ENCODE measurements at places on chromosomes 7 and 10.

- H3K4me3 ChIP-seq: no peak overlapping the region
- H3K27ac ChIP-seq: no peak overlapping the region
- H3K27me3 ChIP-seq: no peaks in the 10 kb centered on the region
- no peak for DNase-seq
- H3K36me3 ChIP-seq: peaks cover 67% of the 10 kb centered on the region
- H3K4me1 ChIP-seq: no peaks in the 10 kb centered on the region
These were observed 59.2 kb downstream of the ANLN start for GRCh38 chr7:36448781-36449379.

- DNase-seq: no peak
- H3K27me3 ChIP-seq: peaks cover 1% of the 10 kb centered on the region
- no peaks in the 10 kb centered on the region for H3K4me1 ChIP-seq
These were observed 41.1 kb downstream of the SUGCT start for GRCh38 chr7:40175725-40176510.

GRCh38 chr10:86726677-86726999 is 29.8 kb upstream of the BMPR1A start:
- H3K27me3 ChIP-seq: peaks cover 8% of the 10 kb centered on the region
- peaks cover 10% of the 10 kb centered on the region for H3K4me1 ChIP-seq
- no peaks in the 10 kb centered on the region for H3K36me3 ChIP-seq
- DNase-seq: no peak
- no peak overlapping the region for H3K4me3 ChIP-seq

GRCh38 chr7:43750016-43750887 is 8.2 kb upstream of the BLVRA start:
- H3K36me3 ChIP-seq: no peaks in the 10 kb centered on the region
- peak overlapping the region; percentile 25 for H3K27ac ChIP-seq
- peaks cover 3% of the 10 kb centered on the region for H3K27me3 ChIP-seq

- DNase-seq: no peak
- H3K4me1 ChIP-seq: no peaks in the 10 kb centered on the region
- no peak overlapping the region for H3K4me3 ChIP-seq
- H3K36me3 ChIP-seq: no peaks in the 10 kb centered on the region
- H3K27ac ChIP-seq: no peak overlapping the region
- no peaks in the 10 kb centered on the region for H3K27me3 ChIP-seq
These were observed 169.0 kb upstream of the KIAA1217 start for GRCh38 chr10:24039897-24040296.

DNA sequence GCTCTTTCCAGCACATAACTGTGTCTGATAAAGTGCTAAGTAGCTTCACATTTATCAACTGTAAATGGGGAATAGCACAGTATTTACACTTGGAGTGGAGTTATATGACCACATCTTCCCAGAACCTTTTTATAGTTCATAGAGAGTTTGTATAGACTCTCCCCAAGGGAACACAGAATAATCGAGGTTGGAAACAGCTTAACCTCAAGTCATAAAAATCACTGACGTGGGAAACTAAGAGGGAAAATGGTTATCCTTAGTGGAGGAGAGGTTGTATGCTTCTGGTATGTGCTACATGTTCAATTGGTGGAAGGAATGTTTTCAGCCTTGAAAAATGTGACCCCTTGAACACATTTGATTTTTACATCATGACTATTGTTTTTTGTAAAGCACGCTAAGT is 167.9 kb upstream of the KIAA1217 start:
- no peak overlapping the region for H3K4me3 ChIP-seq
- no peak for DNase-seq
- H3K4me1 ChIP-seq: no peaks in the 10 kb centered on the region
- H3K27ac ChIP-seq: no peak overlapping the region

DNA sequence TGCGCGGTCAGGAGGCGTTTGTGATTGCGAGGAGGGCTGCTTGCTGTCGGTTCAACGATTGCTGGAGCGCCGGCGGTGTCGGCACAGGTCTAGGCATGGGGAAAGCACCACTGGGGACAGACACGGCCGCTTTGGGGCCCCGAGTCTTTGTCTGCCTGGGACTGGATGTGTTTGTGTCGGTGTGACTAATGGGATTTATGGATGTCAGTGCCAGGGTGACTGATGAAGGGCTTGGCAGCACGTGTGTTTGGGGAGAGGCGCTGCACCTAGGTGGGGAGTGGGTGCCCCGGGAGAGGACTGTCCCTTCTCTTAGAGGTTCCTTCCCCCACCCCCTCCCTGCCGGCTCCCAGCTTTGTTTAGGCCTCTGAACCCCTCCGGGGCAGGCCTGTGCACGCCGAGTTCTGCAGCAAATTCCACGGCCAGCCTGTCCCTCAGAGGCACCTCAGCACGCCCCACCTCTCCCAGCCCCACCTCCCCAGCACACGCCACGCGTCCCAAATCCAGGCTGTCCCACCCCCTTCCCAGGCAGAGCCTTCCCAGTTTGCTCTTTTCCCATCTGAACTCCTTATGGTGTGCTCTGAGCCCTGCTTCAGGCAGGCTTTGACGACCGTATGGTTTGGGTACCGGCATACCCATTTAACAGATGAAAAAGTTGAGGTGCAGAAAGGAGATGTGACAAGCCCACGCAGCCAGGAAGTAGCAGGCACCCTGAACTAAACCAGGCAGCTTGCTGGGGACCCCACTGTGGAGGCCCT is 6.4 kb upstream of the TNRC18 start:
- peaks cover 1% of the 10 kb centered on the region for H3K36me3 ChIP-seq
- DNase-seq: no peak
- H3K4me3 ChIP-seq: peak overlapping the region; percentile 33
- peak overlapping the region; percentile 62 for H3K27ac ChIP-seq

DNA sequence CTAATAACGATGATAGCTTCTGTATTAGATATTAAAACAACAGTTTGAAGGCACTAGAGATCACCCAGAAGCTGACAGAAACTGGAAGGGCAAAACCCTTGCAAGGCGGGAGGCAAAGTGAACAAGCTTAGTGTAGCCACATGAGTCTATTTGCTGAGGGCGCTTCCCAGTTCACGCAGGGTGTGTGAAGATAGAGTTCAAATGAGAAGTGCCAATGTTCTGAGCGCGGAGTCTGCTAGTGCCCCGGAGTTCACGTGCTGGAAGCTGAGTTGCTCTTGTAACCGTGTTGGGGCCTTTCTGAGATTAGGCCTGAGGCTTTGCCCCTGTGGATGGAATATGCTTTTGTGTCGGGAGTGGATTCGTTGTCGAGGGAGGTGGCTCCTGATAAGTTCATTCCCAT is 16.6 kb upstream of the GTPBP4 start:
- H3K4me1 ChIP-seq: peaks cover 9% of the 10 kb centered on the region
- H3K27ac ChIP-seq: no peak overlapping the region
- DNase-seq: no peak
- no peak overlapping the region for H3K4me3 ChIP-seq
- peaks cover 22% of the 10 kb centered on the region for H3K27me3 ChIP-seq
- peaks cover 4% of the 10 kb centered on the region for H3K36me3 ChIP-seq

GRCh38 chr10:121645696-121646095 is 47.5 kb upstream of the FGFR2 start:
- H3K36me3 ChIP-seq: no peaks in the 10 kb centered on the region
- no peak for DNase-seq
- H3K4me1 ChIP-seq: no peaks in the 10 kb centered on the region
- H3K4me3 ChIP-seq: no peak overlapping the region

GRCh38 chr10:100907773-100908363 is 4.9 kb upstream of the SLF2 start:
- no peak overlapping the region for H3K27ac ChIP-seq
- peaks cover 12% of the 10 kb centered on the region for H3K27me3 ChIP-seq
- DNase-seq: no peak
- H3K36me3 ChIP-seq: no peaks in the 10 kb centered on the region

DNA sequence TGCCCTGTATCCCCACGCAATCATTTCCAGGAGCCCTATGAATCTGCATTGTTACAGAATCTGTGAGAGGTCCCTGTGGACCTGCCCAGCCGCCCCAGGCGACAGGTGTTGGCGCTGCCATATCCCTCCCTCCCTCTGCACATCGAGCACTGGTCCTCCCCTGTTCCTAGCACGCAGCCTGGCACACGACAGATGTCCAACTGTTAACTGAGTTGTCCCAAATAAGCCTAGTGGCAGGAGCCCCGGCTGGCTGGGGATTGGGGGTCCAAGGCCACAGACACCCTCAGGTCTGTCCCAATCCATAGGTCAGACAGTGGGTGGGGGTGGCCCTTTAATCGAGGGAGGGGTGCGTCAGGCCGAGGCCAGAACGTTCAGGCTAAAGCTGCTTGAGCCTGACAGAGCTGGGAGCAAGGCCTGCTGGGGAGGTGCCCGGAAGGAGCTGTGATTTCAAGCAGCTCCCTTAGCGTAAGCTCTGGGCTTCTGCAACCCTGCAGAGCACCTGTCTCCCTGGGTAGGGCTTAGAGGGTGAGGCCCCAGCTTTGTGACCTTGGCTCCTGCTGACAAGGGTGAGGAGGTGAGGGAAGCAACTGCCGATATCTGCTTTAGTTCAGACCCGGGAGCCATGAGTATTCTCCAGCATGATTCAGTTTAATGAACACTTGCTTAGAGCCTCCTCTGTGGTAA is 40.1 kb downstream of the ADRA2A start:
- H3K4me3 ChIP-seq: no peak overlapping the region
- H3K27ac ChIP-seq: no peak overlapping the region
- no peaks in the 10 kb centered on the region for H3K36me3 ChIP-seq
- peaks cover 6% of the 10 kb centered on the region for H3K27me3 ChIP-seq
- H3K4me1 ChIP-seq: peaks cover 12% of the 10 kb centered on the region

- no peaks in the 10 kb centered on the region for H3K4me1 ChIP-seq
- no peaks in the 10 kb centered on the region for H3K36me3 ChIP-seq
- peaks cover 4% of the 10 kb centered on the region for H3K27me3 ChIP-seq
- DNase-seq: no peak
- no peak overlapping the region for H3K4me3 ChIP-seq
These were observed 11.6 kb upstream of the NFE2L3 start for GRCh38 chr7:26140380-26140779.

GRCh38 chr7:5699467-5700384 is 81.7 kb downstream of the RNF216 start:
- peak; percentile 82 for DNase-seq
- H3K27me3 ChIP-seq: no peaks in the 10 kb centered on the region
- no peak overlapping the region for H3K4me3 ChIP-seq
- peak overlapping the region; percentile 71 for H3K27ac ChIP-seq
- peaks cover 88% of the 10 kb centered on the region for H3K4me1 ChIP-seq
- peaks cover 38% of the 10 kb centered on the region for H3K36me3 ChIP-seq

GRCh38 chr10:68096913-68097516 is 12.3 kb upstream of the MYPN start:
- peaks cover 3% of the 10 kb centered on the region for H3K27me3 ChIP-seq
- H3K4me1 ChIP-seq: no peaks in the 10 kb centered on the region
- no peak for DNase-seq
- H3K27ac ChIP-seq: no peak overlapping the region
- H3K4me3 ChIP-seq: no peak overlapping the region

GRCh38 chr7:214410-215212 is 22.2 kb downstream of the FAM20C start:
- H3K27me3 ChIP-seq: no peaks in the 10 kb centered on the region
- H3K27ac ChIP-seq: no peak overlapping the region
- H3K36me3 ChIP-seq: no peaks in the 10 kb centered on the region
- no peaks in the 10 kb centered on the region for H3K4me1 ChIP-seq
- no peak overlapping the region for H3K4me3 ChIP-seq

- H3K4me1 ChIP-seq: peaks cover 6% of the 10 kb centered on the region
- H3K36me3 ChIP-seq: no peaks in the 10 kb centered on the region
- no peak overlapping the region for H3K27ac ChIP-seq
- H3K27me3 ChIP-seq: peaks cover 3% of the 10 kb centered on the region
These were observed 80.5 kb downstream of the ABCA13 start for GRCh38 chr7:48251766-48252165.

DNA sequence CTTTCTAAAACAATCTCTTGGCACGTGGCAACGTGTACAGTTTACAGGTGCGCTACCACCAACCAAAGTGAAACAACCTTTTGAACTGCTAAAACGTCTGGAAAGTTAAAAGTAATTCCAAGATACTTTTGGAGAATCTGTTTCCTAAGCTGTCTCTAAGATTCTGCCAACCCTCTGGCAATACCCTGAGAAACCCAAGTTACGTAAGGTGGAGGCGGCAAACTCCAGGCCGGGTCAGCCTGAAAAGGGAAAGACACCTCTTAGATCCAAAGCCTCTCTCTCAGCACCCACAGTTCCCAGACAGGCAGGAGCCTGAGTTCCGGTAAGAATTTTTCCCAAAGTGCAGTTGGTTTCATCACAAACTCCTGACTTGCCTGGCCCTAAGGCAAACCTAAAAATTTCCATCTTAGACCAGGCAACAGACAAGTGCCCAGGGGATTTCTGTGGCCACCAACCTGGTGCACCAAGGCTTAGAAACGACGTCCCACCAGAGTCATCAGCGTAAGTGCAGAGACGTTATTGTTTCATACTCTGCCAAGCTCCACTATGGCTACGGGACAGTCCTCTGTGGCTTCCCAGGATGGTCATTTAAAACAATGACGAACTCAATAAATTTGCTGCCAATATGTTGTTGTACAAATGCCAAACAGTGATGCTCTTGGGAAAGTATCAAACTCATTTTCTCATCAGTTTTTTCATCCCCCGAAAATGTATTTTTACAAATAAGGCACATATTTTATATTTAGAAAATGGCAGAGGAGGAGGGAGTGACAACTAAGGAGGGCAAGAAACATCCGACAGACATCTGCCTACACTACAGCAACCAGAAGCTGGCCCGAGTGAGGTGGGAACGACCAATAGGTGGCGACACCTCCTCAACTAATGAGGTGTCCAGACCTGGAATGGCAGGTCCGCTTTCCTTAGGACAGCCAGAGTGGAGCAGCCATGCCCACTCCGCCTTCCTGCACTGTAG is 205.8 kb upstream of the FRMD4A start:
- H3K27ac ChIP-seq: no peak overlapping the region
- H3K36me3 ChIP-seq: peaks cover 59% of the 10 kb centered on the region
- no peaks in the 10 kb centered on the region for H3K27me3 ChIP-seq
- H3K4me1 ChIP-seq: peaks cover 67% of the 10 kb centered on the region

DNA sequence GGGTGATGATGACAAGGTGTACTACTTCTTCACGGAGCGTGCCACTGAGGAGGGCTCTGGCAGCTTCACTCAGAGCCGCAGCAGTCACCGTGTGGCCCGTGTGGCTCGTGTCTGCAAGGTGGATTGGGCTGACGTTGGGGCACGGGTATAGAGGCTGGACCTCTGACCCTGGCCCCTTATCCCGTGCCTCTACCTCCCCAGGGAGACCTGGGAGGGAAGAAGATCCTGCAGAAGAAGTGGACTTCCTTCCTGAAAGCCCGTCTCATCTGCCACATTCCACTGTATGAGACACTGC is 8.4 kb downstream of the MRPL43 start:
- H3K36me3 ChIP-seq: no peaks in the 10 kb centered on the region
- no peak overlapping the region for H3K27ac ChIP-seq
- no peaks in the 10 kb centered on the region for H3K4me1 ChIP-seq
- no peaks in the 10 kb centered on the region for H3K27me3 ChIP-seq
- H3K4me3 ChIP-seq: no peak overlapping the region
- DNase-seq: no peak

- H3K4me3 ChIP-seq: peak overlapping the region; percentile 55
- peak overlapping the region; percentile 22 for H3K27ac ChIP-seq
- H3K4me1 ChIP-seq: peaks cover 10% of the 10 kb centered on the region
- DNase-seq: no peak
- H3K36me3 ChIP-seq: no peaks in the 10 kb centered on the region
These were observed 29.0 kb downstream of the AGAP3 start for GRCh38 chr7:151115121-151115835.

DNA sequence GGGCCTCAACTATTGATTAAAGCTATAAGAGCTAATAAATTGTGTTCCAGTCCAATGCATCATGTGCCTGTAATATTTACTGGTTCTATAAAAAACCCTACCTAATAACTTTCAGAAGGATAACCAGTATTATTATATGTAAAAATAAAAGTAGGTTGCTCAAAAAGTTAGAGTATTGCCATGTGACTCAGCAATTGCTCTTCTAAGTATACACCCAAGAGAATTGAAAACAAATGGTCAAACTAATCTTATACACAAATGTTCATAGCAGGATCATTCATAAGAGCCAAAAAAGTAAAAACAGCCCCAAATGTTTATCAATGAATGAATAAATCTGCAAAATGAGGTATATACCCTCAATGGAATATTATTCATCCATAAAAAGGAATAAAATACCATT is 89.5 kb upstream of the TES start:
- H3K27me3 ChIP-seq: peaks cover 16% of the 10 kb centered on the region
- no peak overlapping the region for H3K27ac ChIP-seq
- H3K4me1 ChIP-seq: no peaks in the 10 kb centered on the region
- no peak overlapping the region for H3K4me3 ChIP-seq

All from activated CD4-positive, alpha-beta T cell treated with anti-CD3 and anti-CD28 coated beads, Interleukin-2, amount 10 ng/mL, durations not matched to agents 7 days and 5 days (primary cell).